Substantia nigra (tissue), 51 donors: ENCODE measurements at places on chromosomes 12 and 14.

- no peak for DNase-seq
Measured at GRCh38 chr12:39122562-39123204, 217.3 kb upstream of the CPNE8 start.

DNA sequence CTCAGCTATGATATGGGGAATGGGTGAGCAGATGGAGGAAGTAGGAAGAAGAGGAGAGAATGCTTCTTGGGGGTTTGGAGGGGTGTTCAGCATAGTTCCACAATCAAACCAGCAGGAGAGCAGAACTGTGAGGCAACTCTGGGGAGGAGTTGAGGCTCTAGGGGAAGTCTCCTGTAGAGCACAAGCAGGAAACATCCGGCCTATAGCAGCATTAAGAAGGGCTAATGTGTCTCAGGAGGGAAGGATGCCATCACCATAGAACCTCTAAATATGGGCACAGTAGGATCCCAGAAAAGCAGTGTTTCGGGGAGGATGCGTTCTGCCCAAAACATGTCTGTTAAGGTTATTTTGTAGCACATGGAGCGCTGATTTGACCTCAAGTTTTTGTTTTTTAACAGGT, 8.4 kb upstream of the SALL2 start:
- DNase-seq, result no peak

DNA sequence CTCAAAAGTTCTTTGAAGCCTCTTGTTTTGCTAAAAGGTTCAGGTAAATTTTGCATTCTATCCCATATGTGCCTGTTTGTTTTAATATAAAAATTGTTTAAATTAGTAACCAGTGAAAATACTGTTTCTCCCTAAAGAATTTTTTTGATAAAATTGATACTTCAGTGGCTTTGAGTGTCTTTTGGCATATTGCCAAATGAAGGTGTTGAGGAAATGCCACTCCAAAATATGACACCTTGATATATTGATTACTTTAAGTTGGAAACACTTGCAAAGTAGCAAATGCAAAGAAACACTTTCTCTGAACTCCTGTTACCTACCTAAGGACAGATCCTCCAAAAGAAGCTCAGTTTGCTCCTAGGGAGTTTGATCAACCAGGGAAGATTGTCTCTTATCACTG, 8.4 kb downstream of the STYX start:
- no peak for DNase-seq

DNA sequence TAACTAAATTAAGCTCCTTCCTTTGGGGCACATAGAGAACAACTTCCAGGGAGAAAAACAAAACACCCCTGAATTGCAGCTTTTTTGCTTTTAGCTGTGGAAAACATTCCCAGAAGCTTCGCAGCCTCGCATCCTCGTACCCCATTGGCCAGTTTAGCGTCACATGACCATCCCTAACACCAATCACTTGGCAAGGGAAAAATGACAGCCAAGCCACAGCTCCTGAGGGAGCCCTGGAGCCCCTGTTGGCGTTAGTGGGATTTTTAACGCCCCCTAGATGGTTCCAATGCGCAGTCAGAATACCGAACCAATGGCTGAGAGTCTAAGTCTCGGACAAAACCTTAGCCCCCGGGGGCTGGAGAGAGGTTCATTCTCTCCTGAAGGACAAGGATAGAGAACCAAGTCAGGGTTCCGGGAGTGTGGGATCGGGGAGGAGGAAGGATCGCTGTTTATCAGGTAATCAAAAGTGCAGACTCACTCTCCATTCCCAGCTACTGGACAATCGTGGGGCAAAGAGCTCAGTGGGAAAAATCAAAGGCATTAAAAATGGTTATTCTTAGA, 135.6 kb upstream of the HIF1A start:
- DNase-seq, result no peak

GRCh38 chr12:81500788-81501187, 258.4 kb downstream of the PPFIA2 start:
- DNase-seq, result no peak

GRCh38 chr14:23306412-23307145, at the start of gene BCL2L2:
Gene BCL2L2 (plus strand): TSS chr14:23306833. CDS start chr14:23307768, 935 bp downstream.
- peak; percentile 89 for DNase-seq
